ENCODE measurements at places on chromosomes 12 and 14. TPM values are rescaled to one million over a fixed set of nuclear protein-coding genes. Genes with fewer than 3 reads are reported as not detected.

ADAMTS20 gene
- 0.46 TPM for total RNA-seq

LTB4R gene
- 1.2 TPM for total RNA-seq

SMIM41 gene
- not detected for total RNA-seq

PYM1 gene
- total RNA-seq = 25.1 TPM

KRT4 gene
- not detected for total RNA-seq

LRRC43 gene
- total RNA-seq = 6.5 TPM

DDHD1 gene
- 43.4 TPM for total RNA-seq

SEC23A gene
- total RNA-seq = 157 TPM

OTOGL gene
- total RNA-seq = 0.46 TPM

PTHLH gene
- 2.1 TPM for total RNA-seq

DIO3 gene
- 2.1 TPM for total RNA-seq

MYH6 gene
- under 0.01 TPM for total RNA-seq

LDHB gene
- total RNA-seq = 500 TPM

Measured in diencephalon (tissue), 1 donor.